NK-92 treated with Interleukin-12 subunit alpha and Interleukin-12 subunit beta, amount 100 ng/mL, for 24 hours (cell line): ENCODE measurements at places on chromosomes 13 and 19.

DNA sequence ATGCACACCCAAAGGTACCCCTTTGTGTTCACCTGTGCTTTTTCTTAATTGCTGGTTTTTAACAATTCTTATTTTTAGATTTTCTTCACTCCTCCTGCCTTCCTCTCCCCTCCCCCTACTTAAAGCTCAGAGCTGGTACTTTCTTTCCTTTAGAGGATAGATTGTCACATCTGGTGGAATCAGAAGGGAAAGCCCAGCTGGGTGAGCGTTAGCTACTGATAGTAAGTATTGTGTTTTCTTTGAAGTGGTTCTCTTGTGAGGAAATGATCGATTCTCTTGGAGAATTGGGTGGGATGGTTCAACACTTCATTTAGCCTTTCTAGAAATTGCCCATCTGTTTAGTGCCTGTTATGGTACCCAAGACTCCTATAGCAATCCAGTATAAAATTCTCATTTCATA is 84.8 kb downstream of the FLT1 start:
- DNase-seq, result no peak

DNA sequence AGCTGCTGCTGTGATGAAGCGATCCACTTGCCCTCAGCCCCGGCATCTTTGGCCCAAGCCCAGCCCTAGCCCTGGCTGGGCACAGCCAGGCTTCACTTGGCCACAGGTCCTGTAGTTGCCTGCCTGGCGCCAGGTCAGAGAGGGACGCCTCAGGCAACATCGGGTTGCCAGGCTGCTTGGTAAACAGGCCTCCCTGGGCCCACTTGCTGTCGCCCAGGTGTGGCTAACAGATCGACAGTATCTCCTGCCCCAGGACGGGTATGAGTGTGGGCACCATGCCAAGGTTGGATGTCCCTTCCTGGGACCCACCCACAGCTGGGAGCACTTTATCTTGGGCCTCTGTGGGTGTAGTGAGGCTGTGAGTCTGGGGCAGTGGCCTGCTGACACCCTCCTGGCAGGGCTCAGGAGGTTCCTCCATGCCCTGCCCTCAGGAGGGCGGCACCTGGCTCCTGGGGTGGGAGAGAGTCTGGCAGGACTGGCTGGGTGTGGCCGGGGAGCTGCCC is 27.8 kb downstream of the CARM1 start:
- no peak for DNase-seq

DNA sequence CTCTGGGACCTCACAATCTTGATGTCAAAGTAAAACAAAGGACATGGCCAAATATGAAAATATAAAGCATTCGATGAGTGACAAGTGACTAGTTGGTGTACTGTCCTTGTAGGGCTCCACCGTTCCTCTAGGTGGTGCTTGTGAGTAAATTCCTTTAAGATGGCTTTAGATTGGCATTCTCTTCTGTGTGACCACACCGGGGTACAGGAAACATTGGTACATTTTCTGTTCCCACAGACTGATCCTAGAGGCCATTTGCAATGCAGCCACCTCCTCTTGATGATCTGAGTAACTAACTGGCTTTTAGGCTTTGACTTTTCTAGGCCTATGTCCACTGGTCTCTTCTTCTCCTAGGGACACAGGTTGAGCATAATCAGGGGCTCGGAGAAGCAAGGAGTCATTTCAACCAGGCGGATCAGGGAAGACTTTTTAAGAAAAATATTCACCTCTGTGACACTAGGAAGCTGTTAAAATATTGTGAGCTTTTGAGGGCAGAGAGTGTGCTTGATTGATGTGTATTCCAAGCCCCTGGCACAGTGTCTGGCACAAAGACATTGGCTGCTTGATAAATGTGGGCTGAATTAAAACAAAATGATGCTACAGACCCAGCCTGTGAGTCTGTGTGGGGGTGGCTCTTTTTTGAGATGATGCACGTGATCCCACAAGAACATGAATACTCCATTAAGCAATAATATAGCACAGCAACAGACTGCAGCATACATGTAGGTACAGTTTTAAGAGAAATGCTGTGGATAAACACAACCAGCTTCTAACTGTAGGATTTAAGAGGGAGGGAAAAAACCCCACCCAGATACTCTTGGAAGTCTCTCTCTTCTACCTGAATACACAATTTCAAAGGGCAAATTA is 21.0 kb downstream of the EPSTI1 start:
- DNase-seq, result peak; percentile 3

- DNase-seq, result no peak
Observed at GRCh38 chr13:48316826-48317510, 13.4 kb downstream of the RB1 start.

- no peak for DNase-seq
Observed at GRCh38 chr13:47480951-47481350, 520.1 kb downstream of the SUCLA2 start.

DNA sequence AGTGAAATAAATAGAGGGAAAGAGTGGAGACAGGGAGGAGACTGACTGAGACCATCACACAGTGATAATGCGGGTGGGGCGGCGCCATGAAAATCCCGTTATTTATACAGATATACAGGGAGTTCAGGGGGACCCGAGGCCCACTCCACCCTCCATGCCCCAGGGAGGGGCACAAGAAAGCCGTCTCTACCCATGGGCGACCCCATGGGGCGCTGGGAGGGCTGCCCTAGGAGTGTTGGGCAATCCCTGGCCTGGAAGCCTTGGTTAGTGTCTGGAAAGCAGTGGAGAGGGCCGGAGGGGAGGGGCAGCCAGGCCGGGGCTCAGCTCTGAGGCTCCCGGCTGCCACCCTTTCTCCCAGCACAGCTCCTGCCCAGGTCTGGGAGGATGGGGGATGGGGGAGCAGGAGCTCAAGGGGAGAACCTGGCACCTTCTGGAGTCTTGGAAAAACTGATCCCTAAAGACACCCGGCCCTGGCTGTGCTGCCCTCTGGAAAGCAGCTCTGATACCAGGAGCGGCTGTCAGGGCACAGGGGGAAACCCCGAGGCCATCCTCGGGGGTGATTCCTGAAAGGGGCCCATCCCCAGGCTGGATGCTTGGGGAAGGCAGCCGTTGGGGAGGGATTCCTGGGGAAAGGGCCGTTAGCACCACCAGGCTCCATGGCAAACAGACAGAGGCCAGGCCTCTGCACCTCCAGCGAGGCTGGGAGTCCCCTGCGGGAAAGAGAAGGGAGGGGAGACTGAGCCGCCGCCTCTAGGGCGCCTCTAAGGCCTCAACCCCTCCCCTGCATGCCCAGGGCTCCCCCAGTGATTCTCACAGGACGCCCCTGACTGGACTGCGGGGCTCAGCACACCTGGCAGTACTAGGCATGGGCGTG is 3.0 kb upstream of the PRKD2 start:
- DNase-seq, result no peak

DNA sequence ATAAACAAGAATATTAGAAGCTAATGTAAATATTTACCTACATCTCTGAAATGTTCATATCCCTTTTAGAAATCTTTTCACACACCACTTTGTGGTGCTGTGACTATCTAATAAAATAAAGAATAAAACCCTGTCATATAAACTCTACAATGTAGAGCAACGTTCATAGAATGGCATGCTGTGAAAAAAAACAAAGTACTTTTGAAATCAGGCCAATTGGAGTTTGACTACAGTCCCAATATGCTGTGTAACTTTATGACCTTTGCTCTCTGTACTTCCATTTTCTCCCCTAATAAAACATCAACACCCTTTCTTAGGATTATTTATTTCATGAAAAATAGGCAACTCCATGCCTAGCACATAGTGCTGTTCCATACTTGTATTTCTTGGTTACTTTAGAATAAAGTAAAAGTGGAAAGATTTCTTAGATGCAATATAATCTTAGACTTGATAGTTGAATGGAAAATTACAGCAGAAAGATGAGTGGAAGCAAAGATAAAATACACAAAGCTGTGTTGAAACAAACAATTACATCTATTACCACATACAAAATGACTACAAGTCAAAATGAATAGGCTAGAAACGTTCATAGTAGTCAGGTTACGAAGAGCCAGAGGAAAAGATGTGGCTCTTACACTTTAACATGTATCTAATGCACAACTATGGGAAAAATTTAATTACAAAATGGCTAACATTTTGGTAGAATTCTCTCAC is 613.2 kb upstream of the SLITRK5 start:
- DNase-seq, result no peak

GRCh38 chr19:46863818-46864629 is 3.2 kb downstream of the ARHGAP35 start:
- DNase-seq, result no peak

- no peak for DNase-seq
Observed at GRCh38 chr13:27104606-27105005, 67.0 kb downstream of the USP12 start.

DNA sequence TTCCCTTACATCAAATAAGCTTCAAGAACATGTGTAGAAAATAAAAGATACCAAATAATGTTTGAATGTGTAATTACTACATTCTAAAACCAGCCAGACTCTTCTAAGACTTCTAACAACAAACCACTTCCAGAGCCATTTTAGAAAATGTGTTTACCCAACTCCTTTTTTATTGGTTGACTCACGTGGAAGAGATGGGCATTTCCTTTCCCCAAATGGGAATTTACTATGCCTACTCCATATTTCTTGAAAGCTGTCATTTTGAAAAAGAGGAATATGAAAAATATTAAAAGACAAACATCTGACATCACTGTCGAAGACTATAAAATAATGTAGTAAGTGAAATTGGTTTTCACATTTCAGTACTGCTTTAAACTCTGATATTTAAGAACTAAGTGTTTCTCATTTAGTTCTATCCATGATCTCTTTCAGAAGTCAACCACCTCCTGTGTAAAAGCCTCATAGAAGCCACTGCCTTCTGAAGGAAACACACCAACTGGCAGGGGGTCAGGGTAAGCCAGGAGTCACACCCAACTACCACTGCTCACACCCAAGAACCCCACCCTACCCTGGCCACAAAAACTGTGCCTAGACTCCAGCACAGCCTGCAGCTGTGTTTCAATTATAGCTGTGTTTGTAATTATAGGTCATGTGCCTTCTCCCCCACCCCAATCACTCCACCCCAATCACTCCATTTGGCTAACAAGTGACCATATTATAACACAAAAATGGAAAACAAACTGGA is 86.8 kb downstream of the UBL3 start:
- DNase-seq, result no peak

DNA sequence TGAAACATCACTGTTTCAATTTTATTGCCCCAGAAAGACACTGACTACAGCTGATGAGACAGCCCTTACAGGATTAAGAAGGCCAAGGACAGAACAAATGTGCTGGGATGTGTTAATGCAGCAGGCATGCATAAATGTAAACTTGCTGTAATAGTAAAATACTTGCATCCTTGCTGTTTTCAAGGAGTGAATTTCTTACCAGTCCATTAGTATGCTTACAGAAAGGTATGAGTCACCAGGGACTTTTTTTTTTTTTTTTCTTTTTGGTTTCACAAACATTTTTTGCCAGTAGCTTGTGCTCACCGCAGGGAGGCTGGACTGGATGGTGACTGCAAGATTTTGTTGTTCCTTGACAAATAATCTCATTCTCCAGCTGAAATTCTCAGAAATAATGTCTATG is 55.1 kb downstream of the GPR180 start:
- DNase-seq, result no peak

- DNase-seq, result no peak
Observed at GRCh38 chr13:112934078-112934477, 34.9 kb upstream of the MCF2L start.

DNA sequence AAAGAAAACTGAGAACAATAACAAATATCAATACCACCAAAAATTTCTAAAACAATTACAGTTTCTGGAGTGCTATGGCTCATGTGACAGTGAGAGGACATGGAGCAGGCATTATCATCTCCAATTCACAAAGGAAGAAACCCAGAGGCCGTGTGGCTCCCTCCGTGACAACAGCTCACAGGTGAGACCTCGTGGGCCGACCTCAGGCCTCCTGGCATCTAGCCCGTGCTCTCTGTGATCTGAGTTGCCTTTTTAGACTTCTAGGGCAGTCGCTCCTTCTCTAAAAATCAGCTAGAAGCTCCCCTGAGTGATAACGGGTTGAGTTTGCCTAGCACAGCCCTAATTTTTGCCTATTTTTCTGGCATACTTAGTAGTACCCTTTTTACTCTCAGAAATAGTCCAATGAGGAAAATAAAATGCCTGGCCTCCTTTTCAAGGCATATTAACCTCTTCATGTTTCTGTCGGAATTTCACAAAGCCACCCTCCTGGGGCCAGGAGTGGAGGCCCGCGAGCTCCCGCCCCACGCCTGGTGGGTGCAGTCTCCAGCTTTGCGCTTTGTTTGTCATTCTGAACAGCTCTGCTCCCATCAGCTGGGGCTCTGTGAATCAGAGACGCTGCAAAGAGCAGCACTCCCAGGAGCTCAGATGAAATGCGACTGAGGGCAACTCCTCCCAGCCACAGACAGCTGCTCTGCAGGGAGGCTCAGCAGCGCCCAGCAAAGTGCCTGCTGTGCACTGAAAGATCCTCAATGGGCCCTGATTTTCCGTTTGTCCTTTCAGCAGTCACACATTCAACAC is 292.5 kb downstream of the UQCRFS1 start:
- DNase-seq, result no peak

DNA sequence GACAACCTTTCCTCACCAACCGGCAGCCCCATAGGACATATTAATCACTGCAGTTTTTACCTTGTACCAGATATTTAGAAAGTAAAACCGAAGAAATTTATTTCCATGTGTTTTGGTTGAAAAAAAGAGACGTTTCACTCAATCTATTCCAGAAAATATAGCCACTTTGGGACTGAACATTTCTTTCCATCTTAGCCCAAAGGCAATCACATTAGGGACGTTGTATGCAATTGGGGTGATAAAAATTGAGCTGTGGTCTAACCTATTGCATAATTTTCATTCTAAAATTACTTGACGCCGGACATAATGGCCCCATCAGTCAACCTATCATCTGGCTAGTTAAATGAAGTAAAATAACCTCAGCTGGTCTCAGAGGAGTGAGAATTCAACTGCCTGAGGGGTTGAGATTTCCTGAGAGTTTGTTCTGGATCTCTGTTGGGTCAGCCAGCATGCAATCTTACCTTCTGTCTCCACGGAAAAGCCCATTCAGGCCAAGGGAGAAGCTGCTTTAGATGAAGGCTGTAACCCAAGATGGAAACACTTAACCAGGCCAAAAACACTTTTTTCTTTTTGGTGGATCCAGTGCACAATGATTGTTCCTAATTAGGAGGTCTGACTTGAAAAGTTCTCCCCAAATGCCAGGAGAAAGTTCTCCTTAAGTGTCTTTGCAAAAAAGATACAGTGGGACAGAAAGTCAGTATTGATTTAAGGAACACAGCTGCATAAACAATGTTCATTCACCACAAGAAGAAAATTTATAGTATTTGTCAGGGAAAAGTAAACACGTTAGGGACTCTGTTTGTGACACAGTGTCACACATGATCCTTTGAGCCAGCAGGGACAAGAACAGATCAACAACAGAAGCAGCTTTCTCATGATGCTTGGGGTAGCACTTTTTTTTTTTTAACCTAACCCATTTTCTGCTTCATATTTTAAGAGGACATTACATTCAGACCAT is 34.1 kb downstream of the DLEU7 start:
- DNase-seq, result no peak
